ENCODE measurements at places on chromosomes 7 and 10. TPM values are rescaled to one million over a fixed set of nuclear protein-coding genes. Genes with fewer than 3 reads are reported as not detected.

DNA sequence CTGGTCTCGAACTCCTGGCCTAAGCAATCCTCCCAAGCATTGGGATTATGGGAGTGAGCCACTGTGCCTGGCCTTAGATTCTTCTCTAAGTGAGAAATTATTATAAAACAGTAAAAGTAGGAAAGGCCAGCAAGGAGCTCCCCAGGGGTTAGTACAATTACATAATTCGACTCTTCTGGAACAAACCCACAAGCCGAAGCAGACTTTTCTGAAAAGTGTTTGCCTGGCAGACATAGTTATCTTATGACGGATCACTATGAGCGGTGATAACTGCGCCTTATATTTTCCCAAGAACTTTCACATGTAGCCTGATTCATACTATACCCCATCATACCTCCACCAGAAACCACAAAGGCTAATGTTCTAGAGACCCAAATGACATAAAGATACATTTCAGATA, 30.2 kb upstream of the SH3PXD2A start:
- no peak overlapping the region for H3K4me3 ChIP-seq
- DNase-seq, result no peak
- H3K36me3 ChIP-seq, result peaks cover 17% of the 10 kb centered on the region
- H3K27ac ChIP-seq, result no peak overlapping the region
- H3K27me3 ChIP-seq, result no peaks in the 10 kb centered on the region

Gene PITX3
- total RNA-seq, result 1.9 TPM

Gene GIMAP4
- total RNA-seq, result 0.49 TPM

DNA sequence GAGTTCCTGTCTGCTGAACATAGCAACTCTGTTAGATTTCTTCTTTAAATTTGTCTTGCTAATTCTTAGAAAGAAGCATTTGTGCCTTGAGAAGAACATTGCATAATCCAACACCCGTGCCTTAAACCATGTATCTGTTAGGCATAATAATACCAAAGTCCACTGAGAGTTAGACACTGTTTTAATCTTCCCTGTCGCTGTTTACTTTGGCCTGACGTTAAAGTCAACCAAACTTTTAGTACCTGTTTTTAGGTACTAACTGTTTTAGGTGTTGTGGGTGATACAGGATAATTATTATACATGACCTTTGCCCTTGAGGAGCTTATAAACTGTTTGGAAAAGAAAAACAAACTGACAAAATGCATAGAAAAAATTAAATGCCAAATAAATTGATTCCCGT, 43.6 kb downstream of the KLHDC10 start:
- no peaks in the 10 kb centered on the region for H3K36me3 ChIP-seq
- no peaks in the 10 kb centered on the region for H3K27me3 ChIP-seq
- no peak overlapping the region for H3K27ac ChIP-seq
- no peak overlapping the region for H3K4me3 ChIP-seq
- DNase-seq, result no peak

Gene LRRC18
- total RNA-seq, result not detected

Gene UTF1
- total RNA-seq, result not detected

- H3K27ac ChIP-seq, result no peak overlapping the region
- no peak overlapping the region for H3K4me3 ChIP-seq
- H3K27me3 ChIP-seq, result 0 out of 2 replicates have a peak, but pooled peaks cover 4% of the 10 kb centered on the region
- H3K4me1 ChIP-seq, result no peaks in the 10 kb centered on the region
These were observed 30.8 kb upstream of the C10orf71 start for GRCh38 chr10:49268185-49268584.

Gene MKI67
- total RNA-seq, result 202 TPM

Gene ZCWPW1
- total RNA-seq, result 1.5 TPM

- no peak overlapping the region for H3K4me3 ChIP-seq
- no peak for DNase-seq
- no peaks in the 10 kb centered on the region for H3K4me1 ChIP-seq
- no peaks in the 10 kb centered on the region for H3K27me3 ChIP-seq
- H3K36me3 ChIP-seq, result no peaks in the 10 kb centered on the region
- H3K27ac ChIP-seq, result no peak overlapping the region
These were observed 46.6 kb upstream of the CFAP46 start for GRCh38 chr10:132988988-132989387.

Gene FBXO24
- 2.1 TPM for total RNA-seq

Gene CYP2C18
- 0.17 TPM for total RNA-seq

DNA sequence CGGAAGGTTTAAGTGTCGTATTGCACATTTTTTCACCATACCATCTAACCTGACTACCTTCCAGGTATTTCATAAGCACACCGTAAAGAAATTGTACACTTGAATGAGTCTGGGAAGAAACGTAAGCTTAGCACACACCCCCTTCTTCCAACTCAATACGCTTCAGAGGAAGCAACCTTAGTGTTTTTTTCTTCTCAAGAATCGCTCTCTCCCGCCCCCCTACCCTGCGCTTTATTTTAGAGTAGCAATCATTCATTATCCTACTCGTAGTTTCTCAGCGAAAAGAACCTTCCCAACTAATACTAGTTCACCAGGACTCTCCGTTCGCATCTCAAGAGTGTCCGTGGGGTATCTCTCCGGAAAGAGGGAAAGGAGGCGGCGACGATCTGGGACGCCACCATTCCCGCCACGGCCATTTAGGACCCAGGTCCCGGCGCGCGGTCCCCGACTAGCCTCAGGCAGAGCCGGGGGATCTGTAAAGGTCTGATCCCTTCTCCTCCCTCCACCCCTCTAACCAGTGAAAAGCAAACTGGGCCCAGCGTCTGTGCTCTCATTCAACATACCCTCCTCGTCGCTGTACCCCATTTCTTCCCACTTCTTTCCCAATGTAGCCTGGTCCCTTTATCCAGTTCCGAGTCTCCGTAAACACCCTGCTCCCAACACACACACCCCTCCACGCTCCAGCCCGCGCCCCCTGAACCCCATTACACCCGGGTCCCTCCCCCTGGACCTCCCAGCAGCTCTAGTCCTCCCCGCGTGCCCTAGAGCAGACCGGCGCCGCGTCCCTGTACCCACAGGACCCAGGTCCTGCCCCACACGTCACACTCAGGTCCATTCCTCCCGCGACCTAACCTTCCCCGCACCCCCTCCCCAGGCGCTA, 16.0 kb downstream of the MYOZ1 start:
- peak overlapping the region; percentile 72 for H3K4me3 ChIP-seq
- DNase-seq, result no peak
- H3K36me3 ChIP-seq, result no peaks in the 10 kb centered on the region
- peak overlapping the region; percentile 75 for H3K27ac ChIP-seq
- no peaks in the 10 kb centered on the region for H3K27me3 ChIP-seq
- no peaks in the 10 kb centered on the region for H3K4me1 ChIP-seq

DNA sequence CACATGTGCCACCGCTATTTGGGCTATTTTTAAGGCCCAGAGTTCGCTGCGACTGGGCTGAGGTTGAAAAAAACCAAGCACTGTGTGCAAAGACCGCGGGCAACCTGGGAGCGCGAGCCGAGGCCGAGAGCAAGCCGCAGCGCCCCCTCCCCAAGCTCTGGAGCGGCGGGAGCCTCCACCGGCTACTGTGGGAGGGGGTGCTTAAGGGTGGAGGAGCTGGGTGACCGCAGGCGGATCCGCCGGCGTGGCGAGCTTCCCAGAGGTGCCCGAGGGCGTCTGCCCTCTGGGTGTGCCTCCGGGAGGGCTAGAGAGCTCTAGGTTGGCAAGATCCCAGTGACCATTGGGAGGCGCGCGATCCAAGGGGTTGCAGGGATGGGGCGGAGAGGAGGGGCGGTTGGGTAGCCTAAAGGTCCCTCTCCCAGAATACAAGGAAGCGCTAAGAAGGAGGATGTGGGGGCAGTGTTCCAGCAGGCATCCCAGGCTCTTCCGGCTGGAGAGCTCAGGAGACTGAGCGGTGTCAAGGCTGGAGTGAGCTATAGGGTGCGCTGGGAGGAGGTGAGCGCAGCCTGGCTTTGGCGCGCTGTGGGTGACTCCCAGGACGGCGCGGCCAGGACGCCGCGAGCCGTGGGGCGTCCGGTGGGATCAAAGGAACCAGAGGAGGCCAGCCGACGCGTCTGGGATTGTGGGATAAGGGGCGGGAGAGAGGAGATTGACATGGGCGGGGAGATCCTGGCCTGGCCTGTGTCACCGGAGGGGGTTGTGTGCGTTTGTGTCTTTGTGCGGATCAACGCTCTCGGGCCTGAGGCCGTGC, 8.0 kb downstream of the DLX5 start:
- peaks cover 59% of the 10 kb centered on the region for H3K27me3 ChIP-seq
- no peaks in the 10 kb centered on the region for H3K36me3 ChIP-seq
- no peak for DNase-seq
- no peak overlapping the region for H3K4me3 ChIP-seq

Gene LMOD2
- total RNA-seq, result not detected

- no peak overlapping the region for H3K27ac ChIP-seq
- no peaks in the 10 kb centered on the region for H3K4me1 ChIP-seq
- H3K27me3 ChIP-seq, result peaks cover 5% of the 10 kb centered on the region
- no peaks in the 10 kb centered on the region for H3K36me3 ChIP-seq
These were observed 625.6 kb downstream of the SUGCT start for GRCh38 chr7:40760293-40760964.

Gene NAT16
- 2.0 TPM for total RNA-seq
